ENCODE measurements at places on chromosomes 6 and 20.
A peak's percentile ranks its signal among the peaks of the same experiment; 100 is the strongest.

- DNase-seq: no peak
Observed at GRCh38 chr6:13624871-13625288, 9.7 kb downstream of the NOL7 start.

- no peak for DNase-seq
Observed at GRCh38 chr20:62949962-62950361, 2.5 kb upstream of the SLC17A9 start.

DNA sequence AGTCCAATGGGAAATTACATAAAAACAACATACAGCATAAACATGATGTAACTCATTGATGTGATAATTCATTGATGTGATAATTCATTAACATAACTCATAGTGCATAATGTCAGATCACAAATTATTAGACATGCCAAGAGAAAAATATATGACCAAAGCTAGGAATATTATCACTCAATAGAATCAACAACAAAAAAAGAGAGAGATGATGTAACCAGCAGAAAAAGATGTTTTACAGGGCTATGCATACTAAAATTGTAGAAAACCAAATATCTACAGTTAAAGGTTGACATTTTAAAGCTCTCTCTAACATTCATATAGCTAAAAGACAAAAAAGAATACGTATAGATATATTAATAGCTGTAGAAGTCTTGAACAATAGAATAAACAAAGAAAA, 1067.2 kb upstream of the ADGRB3 start:
- DNase-seq: no peak

DNA sequence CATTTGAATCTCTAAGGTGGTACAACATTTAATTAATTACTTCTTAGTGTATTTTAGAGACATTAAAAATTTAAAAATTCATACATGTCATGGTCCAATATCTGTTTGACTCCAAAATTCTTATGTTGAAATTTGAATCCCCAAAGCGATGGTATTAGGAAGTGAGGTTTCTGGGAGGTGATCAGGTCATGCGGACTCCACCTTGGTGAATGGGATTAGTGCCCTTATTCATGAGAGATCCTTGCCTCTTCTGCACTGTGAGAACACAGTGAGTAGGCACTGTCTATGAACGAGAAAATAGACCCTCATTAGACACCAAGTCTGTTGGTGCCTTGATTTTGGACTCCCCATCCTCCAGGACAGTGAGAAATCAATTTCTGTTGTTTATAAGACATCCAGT, 254.7 kb downstream of the PTPRK start:
- DNase-seq: no peak

GRCh38 chr6:22106451-22106850, 190.4 kb downstream of the PRL start:
- DNase-seq: no peak

DNA sequence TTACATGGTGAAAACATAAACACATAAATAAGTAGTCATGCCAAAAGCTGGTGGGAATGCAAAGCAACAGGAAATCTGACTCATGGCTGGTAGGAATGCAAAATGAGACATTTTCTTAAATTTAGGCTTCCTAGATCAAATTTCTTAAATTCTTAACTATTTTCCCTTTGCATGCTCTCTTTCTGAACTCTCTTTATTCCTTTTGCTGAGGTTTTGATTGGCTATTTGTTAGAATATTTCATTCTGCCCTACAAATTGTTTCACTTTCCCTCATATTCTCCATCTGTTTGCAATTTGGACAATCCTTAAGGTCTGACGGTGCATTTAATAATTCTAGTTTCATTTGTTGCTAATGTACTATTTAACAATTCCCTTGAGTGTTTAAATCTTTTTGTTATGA, 437.5 kb upstream of the RGS17 start:
- no peak for DNase-seq

- DNase-seq: no peak
Observed at GRCh38 chr20:12358006-12358654, 440.4 kb downstream of the BTBD3 start.

DNA sequence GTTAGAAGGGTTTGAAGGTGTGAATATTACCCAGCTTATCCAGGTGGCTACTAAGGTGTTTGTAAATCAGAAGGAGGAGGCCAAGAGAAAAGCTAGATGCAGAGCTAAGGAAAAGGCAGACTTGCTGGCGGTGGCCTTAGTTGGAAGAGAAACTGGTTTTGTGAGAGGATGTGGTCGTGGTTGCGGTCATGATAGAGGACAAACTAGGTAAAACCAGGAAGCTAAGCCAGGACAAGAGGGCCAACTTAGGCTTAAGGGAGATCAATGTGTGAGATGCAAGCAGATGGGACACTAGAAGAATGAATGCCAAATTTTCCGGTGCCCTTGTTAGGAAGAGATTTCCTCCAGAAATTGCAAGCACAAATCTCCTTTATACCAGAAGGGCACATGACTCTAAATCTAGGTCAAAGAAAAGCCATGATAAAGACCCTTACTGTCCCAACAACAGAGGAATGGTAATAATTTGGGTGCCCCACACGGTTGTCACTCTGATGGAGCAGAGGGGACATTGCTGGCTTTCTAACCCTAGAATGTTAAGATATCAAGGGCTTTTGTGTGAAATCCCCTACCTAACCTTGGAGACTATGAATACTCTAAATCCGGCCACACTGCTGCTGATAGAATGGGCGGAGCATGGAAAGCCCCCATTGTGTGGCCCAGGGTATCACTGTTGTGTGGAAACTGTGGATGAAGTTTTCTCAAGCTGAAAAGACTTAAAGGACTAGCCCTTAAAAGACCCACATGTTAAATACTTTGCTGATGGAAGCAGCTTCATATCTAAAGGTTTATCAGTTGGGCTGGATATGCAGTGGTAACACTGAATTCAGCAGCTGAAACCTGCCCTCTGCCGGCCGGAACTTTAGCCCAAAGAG, 7.8 kb downstream of the IL22RA2 start:
- DNase-seq: no peak

- DNase-seq: no peak
Observed at GRCh38 chr6:136350914-136351313, 61.3 kb upstream of the BCLAF1 start.

DNA sequence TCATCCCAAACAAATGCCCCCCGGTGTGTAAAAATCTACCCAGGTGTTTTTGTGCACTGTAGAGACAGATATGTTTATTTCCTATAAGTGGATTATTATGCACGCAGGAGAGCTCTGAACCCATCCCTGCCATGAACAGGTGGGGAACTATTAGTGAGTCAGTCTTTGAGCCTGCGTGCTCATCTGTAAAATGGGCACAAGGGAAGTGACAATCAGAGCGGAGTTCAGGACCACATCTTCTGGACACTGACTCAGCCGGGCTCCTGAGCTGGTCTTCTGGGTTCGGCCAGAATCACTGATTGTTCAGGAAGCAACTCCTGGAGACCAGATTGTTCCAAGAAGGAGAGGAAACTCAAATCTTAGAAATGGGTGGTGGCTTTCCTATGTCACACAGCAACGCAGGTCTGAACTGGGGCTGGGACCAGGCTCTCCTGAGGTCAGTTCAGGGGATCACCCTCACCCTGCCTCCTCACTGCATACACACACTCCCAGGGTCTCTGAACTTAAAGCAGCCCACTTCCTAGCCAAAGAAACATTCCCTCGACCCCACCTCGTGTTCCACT, 27.3 kb upstream of the TGM2 start:
- DNase-seq: no peak

- DNase-seq: no peak
Observed at GRCh38 chr6:16551466-16551865, 209.8 kb downstream of the ATXN1 start.

DNA sequence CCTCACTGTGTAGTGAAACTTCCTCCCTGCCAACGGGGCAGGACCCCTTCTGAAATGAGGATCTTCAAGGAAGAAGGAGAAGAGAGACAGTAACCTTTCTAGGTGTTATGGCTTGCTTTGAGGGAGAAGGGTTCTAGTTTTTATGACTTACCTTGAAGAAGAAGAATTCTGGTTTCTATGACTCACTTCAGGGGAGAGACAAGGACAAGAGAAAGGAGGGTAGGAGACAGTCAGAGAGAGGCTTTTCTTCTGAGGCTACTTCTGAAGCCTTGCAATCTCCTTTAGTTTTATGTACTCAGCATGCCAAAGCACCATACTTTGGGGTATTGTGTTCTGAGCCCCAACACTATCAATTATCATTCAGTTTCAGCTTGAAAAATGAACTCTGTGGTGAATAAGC, 25.8 kb upstream of the IBTK start:
- no peak for DNase-seq

DNA sequence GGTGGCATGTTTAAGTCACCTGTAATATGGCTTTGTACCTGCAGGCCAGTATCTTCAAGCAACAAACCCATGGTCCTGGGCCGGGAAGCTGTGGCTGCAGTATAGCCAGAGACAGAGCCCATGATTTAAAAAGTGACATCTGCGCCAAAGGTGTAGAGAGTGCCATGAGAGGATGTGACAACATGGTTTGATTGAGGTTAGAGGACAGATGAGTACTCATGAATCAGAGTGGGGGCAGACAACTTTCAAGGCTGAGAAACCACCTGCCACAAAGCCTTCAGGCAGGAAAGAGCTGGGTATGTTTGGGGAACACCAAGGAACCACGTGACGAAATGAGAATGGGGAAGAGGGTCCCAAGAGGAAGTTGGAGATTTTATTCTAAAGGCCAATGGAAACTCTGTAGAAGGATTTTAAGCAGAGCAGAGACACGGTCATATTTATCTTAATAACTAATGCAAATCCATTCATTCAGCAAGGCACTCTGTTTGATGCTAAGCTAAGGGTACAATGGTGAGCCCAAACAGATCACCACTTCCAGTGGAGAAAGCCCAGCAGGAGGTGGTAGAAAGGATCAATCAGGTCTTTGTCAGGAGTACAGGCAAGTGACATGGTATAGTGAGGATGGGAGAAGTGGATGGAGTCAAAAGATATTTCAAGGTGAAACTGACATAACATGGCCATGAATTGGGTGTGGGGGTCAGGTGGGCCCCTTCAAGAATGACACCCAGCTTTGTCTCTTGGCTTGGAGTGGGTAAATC, 3.4 kb upstream of the MICAL1 start:
- no peak for DNase-seq

DNA sequence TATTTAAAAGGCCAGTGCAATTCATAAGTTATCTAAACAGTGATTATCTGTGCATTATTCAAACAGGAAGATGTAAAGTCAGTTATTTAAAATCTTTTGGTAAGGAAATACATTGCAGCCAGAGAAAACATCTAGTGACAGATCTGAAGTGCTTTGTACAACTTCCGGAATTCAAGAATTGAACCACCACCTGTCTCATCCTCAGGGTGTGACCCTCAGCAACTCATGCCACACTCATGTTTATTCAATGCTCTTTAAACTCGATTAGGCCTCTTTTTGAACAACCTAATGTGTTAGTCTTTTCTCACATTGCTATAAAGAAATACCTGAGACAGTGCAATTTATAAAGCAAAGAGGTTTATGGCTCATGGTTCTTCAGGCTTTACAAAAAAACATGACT, 62.6 kb upstream of the GGTLC1 start:
- DNase-seq: no peak

GRCh38 chr6:14711056-14711703, 534.7 kb upstream of the JARID2 start:
- peak; percentile 65 for DNase-seq

DNA sequence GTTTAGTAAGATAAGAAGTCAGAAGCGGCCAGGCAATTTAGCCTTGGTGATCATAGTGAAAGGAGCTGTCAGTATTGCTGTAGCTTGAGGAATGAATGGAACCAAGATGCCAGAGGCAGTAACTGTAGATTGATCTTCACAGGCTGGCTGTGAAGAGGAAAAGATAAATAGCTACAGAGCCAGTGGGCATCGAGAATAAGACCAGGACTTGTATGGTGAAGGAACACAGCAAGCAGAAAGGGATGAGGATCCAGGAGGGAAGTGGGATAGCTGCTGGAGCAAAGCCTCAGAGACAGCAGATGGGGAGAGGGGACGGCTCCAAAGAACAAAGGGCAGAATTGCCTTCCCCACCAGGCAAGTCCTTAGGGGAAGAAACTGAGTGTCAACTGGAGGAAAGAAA, 294.4 kb upstream of the PLN start:
- DNase-seq: no peak

DNA sequence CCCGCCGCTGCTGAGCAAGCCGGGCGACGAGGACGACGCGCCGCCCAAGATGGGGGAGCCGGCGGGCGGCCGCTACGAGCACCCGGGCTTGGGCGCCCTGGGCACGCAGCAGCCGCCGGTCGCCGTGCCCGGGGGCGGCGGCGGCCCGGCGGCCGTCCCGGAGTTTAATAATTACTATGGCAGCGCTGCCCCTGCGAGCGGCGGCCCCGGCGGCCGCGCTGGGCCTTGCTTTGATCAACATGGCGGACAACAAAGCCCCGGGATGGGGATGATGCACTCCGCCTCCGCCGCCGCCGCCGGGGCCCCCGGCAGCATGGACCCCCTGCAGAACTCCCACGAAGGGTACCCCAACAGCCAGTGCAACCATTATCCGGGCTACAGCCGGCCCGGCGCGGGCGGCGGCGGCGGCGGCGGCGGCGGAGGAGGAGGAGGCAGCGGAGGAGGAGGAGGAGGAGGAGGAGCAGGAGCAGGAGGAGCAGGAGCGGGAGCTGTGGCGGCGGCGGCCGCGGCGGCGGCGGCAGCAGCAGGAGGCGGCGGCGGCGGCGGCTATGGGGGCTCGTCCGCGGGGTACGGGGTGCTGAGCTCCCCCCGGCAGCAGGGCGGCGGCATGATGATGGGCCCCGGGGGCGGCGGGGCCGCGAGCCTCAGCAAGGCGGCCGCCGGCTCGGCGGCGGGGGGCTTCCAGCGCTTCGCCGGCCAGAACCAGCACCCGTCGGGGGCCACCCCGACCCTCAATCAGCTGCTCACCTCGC, 1.5 kb downstream of the ARID1B start:
- DNase-seq: no peak

DNA sequence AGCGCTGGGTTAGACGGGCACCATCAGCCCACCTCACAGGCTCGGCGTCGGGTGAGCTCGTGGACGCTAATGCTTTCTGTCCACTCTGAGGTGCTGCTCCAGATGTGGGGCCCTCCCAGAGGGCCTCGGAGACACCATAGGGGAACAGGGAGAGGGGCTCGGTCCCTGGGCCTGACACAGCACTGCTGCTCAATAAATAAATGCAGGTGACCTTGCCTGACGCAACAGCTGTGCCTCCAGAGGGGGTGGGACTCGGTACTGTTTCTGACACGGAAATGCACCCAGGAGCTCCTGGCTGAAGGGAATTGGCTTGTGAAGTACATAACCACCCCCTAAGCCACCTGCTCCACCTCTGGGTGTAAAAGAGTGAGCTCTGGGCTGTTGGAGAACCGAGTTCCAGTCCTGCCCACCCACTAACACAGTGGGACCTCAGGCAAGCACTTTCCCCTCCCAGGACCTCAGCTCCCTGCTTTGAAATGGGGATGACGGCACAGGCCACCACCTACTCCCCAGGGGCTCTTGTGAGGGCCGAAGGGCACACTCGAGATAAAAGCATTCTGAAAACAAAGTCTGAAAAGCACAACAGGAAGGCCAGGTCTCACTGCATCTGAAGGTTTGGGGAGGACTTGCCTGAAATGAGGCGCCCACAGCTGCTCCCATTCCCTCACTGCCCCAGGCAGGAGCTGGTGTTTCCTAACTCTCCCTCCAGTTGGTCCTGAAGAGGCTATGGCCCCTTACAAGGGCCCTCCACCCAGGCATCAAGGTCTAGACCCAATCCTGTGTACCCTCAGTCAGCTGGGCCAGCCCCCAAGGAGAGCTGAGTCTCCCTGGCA, 6.7 kb downstream of the KCNK15 start:
- no peak for DNase-seq

- DNase-seq: no peak
Observed at GRCh38 chr6:22112461-22112860, 184.4 kb downstream of the PRL start.

- no peak for DNase-seq
Observed at GRCh38 chr20:25230166-25230831, 17.6 kb upstream of the PYGB start.
